Femur (tissue), 1 donor: ENCODE measurements at places on chromosomes 12 and 14.
A peak's percentile ranks its signal among the peaks of the same experiment; 100 is the strongest.

DNA sequence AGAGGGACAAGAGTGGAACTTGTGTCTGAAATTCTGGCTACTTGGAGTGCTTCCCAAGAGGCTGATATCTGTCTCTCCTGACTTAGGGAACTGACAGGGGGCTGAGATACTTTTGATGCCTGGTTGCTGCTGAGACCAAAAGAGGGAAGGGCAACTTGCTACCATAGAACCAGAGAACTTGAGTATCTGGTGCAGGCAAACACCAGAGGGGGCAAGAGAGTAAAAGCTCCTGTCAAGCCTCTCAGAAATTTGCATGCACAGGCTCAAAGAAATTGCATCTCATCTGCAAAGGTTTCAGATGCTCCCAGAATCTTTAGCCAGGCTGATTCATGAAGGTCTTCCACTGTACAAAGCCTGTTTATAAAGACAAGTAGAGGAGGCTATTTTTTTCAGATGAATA is 391.3 kb upstream of the FOXG1 start:
- DNase-seq: no peak

- DNase-seq: peak; percentile 76
These were observed 39.5 kb downstream of the BEGAIN start for GRCh38 chr14:100547633-100548294.

- no peak for DNase-seq
These were observed 67.2 kb downstream of the BTG1 start for GRCh38 chr12:92078167-92079053.

DNA sequence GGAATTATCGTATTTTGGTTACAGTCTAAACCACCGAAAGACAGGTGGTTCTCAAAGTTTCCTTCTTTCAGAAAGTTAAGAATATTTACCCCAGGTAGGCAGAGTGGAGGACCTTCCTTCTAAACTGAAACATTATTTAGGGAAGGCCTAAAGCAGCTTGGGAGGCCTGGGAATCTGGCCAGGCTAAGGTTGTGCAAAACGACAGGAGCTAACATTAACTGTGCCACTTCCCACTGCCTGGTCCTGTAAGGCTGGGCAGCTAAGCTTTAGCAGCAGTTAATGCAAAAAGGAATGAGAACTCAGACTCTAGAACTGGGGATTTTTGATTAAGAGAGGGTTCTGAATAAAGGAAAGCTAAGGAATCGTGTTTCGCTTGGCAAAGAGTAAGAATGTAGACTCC is 82.6 kb downstream of the SLCO1A2 start:
- DNase-seq: no peak

GRCh38 chr12:42756841-42757623 is 167.5 kb upstream of the PRICKLE1 start:
- no peak for DNase-seq

- DNase-seq: no peak
These were observed 25.5 kb downstream of the ZNF664 start for GRCh38 chr12:123998344-123998990.

- DNase-seq: no peak
These were observed 36.5 kb upstream of the SSTR1 start for GRCh38 chr14:38171197-38171596.

GRCh38 chr14:33777681-33778080 is 173.2 kb downstream of the EGLN3 start:
- no peak for DNase-seq

DNA sequence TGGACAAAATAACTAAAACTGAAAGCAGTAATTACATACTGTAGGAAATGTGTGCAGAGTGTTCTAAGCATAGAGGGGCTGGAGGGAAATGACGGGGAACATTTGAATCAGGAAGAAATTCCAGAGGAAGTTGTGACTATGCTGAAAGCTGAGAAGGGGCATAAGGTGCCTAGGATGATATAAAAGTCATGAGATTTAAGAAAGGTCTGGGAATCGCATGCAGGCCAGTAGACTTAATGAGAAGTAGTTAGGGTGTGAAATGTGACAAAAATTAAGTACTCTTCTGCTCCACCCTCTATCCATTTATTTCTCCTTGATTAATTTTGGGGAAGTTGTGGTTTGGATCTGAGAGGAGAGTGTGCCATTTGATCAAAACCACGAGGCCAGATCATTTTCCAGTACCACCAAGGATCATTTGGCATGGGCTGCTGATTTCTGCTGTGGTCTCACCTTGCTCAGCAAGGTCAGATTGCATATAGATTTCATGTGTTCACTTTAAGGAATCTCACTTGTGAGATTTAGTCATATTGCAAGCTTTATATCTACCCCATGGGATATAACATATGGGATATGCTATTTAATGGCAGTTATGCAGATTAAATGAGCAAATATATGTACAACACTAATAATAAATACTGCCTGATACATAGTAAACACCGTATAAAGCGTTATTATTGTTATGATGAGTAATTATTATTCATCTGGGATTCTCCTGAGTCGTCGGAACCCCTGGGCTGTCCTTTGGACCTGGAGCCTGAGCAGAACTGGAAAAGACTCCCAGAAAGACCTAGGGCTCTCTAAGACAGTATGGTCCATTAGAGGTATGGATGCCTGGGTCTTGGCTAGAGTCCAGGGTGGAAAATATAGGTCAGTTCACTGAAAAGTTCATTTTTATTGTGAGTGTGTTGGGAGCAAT is 72.3 kb downstream of the SRGAP1 start:
- DNase-seq: no peak

DNA sequence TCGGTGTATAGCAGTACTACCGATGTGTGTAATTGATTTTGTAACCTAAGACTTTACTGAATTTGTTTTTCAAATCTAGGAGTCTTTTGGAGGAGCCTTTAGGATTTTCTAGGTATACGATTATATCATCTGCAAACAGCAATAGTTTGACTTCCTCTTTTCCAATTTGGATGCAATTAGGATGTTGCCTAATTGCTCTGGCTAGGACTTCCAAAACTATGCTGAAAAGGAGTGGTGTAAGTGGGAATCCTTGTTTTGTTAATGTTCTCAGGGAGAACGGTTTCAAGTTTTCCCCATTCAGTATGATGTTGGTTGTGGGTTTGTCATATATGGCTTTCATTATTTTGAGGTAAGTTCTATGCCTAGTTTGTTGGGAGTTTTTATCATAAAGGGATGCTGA is 171.6 kb upstream of the PDE3A start:
- DNase-seq: no peak

- DNase-seq: no peak
These were observed 9.5 kb downstream of the POMT2 start for GRCh38 chr14:77311217-77311616.

GRCh38 chr12:46218322-46219095 is 50.3 kb downstream of the SLC38A1 start:
- no peak for DNase-seq

DNA sequence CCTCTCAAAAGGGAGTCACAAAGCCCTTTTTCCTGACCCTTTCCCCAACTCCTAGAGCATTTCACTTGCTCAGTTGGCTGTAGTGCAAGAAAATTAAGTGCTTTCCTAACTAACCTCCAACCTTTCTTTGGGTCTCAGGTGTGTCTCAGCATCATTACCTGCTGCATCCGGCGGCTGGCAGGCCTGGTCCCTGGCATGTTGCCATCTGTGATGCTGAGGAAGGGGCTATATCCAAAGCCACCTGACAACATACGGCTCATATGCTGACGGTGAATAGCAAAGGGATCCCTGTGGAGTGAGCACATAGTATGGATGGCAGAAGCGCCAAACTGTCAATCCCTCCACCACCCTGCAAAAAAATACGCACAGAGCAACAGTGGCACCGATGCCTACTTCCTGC is 1.2 kb downstream of the MLF2 start:
- DNase-seq: no peak

DNA sequence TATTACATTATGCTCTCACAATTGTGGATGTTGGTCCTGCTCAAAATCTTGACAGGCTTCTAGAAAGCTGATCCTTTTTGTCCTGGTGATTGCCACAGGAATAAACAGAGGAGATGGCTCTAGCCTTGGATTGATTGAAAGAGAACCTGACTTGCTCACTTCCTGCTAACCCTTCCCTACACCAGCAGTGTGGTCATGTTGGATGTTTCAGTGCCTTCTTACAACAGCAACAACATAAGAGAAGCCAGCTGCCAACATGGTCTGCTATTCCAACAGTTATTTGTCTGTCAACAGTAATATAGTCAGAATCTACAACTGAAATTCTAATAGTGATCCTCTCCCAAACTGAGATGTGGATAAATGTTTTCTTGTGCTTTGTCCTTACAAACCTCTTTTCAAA is 311.6 kb upstream of the DIO2 start:
- DNase-seq: no peak

DNA sequence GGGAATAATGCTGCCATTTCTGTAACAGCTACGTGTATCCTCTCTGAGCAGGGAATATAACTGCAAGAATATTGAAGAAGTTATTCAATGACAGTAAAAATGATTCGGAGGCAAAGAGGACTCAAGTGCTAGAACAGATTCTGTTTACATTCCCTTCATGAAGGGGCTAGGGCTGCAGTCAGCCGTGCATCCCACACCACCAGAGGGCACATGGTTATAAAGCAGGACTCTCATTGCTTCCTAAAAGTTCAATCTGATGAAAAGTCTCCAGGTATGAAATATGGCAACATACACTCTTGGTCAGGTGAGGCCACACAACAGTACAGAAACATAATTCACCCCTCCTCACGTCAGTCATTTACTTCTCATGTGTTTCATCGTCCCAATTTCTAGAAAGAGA is 34.0 kb downstream of the TCHP start:
- DNase-seq: no peak

DNA sequence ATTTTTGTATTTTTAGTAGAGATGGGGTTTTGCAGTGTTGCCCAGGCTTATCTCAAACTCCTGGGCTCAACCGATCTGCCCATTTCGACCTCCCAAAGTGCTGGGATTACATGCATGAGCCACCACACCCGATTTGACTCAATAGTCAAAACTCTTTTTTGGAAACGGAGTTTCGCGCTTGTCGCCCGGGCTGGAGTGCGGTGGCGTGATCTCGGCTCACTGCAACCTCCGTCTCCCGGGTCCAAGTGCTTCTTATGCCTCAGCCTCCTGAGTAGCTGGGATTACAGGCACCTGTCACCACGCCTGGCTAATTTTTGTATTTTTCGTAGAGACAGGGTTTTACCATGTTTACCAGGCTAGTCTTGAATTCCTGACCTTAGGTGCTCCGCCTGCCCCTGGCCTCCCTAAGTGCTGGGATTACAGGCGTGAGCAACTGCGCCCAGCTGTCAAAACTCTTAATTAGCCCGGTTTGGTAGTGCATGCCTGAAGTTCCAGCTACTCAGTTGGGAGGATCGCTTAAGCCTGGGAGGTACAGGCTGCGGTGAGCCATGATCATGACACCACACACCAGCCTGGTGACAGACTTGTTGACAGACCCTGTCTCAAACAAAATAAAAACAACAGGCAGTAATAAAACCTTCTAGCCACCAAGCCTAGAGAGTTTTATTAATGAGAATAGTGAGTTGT is 12.4 kb downstream of the MED21 start:
- peak; percentile 61 for DNase-seq

GRCh38 chr14:61625165-61625564 is 70.1 kb upstream of the HIF1A start:
- no peak for DNase-seq

DNA sequence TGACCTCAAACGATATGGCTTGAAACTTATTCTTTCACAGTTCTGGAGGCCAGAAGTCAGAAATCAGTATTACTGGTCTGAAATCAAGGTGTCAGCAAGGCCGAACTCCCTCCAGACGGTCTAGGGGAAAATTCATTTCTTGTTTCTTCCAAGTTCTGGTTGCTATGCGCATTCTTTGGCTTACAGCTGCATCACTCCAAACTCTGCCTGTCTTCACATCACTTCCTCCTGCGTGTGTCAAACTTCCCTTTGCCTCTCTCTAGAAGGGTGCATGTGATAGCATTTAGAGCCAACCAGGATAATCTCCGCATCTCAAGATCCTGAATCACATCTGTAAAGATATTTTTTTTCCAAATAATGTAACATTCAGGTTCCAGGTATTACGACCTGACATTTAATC is 62.8 kb downstream of the DENND5B start:
- no peak for DNase-seq

- no peak for DNase-seq
These were observed 2.3 kb downstream of the LAG3 start for GRCh38 chr12:6774499-6775062.

- no peak for DNase-seq
These were observed 368.6 kb upstream of the CCDC196 start for GRCh38 chr14:66117600-66117999.

DNA sequence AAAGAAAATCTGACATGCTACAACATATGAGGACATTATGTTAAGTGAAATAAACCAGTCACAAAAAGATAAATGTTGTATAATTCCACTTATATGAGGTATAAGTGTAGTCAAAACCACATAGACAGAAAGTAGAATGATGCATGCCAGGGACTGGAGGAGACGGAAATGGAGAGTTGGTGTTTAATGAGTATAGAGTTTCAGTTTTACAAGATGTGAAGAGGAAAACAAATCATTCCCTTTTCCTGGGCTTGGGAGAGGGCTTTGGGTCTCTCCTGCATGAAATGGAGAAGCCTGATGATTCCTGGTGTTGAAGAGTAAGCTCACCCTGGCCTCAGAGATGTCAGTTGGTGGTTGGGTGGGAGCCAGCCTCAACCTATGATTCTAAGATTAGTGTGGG is 158.4 kb upstream of the PLXNC1 start:
- DNase-seq: no peak

- DNase-seq: peak; percentile 75
These were observed 4.4 kb downstream of the KMT2D start for GRCh38 chr12:49055978-49056754.

- DNase-seq: no peak
These were observed 1282.2 kb upstream of the USP15 start for GRCh38 chr12:60977966-60978365.

GRCh38 chr14:50230701-50231474 is 490 bp downstream of the SOS2 start:
- DNase-seq: peak; percentile 74

DNA sequence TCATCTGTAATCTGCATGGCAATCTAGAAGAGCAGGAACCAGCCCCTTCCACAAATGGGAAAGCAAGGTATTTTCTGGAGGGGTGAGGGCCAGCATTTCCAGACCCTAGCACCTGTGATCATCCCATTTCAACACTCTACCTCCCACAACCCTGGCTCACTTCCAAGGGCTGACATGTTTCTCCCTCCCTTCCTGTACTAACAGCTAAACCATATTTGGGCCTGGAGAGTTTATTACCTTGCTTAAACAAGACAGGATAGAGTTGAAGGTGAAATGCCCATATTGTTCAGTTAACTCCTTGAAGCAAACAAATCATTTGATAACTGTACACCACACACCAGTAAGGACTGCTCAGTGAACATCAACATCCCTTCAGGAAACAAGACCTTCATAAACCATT is 158.4 kb downstream of the PPM1H start:
- DNase-seq: no peak

DNA sequence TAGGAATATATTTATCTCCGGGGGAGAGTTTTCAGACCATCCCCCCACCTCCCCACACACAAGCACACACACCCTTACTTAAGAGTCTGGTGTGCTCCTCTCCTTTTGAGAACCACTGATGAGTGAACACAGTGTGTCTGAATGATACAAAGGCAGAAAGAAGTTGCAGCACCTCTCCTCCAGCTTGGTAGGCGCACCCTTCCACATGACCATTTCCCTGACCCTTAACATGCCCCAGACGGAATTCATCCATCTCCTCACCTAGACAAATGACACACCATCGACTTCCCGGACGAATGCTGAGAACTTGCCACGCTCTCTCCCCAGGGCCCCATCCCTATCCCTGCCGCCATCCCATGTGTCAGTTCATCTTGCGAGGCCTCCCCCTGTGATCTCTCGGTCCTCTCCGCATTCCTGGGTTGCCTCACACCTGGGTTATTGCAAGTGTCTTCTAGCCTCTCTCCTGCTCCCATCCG is 3.9 kb downstream of the TNFRSF1A start:
- no peak for DNase-seq

- DNase-seq: no peak
These were observed 1.4 kb downstream of the NGDN start for GRCh38 chr14:23470947-23471346.
